ENCODE measurements at places on chromosomes 1 and 21. TPM values are rescaled to one million over a fixed set of nuclear protein-coding genes. Genes with fewer than 3 reads are reported as not detected.

The MLLT11 gene
- 1.6 TPM for total RNA-seq

The HSF2BP gene
- total RNA-seq = 3.1 TPM

The KLHDC7A gene
- 3.6 TPM for total RNA-seq

GRCh38 chr1:49106445-49106844 is 329.8 kb upstream of the BEND5 start:
- DNase-seq = no peak

GRCh38 chr21:28687586-28687985 is 305.1 kb downstream of the LTN1 start:
- DNase-seq = no peak

DNA sequence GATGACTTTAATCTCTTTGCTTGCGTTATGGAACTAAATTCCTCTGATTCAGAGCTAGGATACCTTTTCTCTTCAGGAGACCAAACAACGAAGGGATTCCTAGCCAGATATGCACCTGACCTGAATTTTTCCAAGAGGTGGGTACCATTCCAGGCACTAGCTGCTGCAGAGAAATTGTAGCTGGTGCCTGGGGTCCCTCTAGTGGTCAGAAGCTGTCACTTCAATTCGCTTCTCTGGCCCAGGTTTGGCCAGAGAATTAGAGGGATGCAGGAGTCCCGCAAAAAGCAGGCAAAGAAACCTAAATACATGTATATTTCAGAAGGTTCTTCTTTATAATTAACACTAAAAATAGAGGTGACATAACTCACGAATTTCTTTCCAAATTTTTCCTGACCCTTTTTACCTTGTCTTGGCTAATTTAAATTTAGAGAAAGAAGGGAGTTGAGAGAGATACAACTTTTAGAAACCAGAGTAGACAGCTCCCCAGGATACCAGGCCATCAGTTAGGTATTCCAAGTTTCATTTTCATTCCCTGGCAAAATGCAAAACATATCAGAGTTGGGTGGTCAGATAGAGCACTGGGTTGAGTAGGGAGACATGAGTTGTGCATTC is 9.6 kb downstream of the ACKR1 start:
- DNase-seq = peak; percentile 47

Measured in body of pancreas (tissue), 4 donors.